ENCODE measurements at places on chromosomes 2 and 18.

DNA sequence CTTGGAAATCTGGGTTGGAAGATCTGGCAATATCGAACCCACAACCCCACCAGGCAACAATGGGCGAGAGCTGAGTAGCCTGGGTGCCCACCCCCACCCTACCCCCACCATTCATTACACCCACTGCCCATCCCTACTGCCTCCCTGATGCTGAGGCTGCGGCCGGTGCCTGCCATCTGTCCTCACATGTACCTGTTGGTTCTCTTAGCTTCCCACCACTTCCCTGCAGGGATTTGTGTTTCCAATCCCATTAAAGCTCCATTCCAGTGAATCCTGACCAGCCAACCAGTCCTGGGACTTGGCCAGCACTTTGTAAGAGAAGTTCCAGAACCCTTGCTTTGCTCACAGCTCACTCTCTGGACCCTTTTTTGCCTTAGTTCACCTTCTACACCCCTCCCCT is 163.0 kb upstream of the SH3BP4 start:
- DNase-seq = no peak

GRCh38 chr2:9473985-9474360 is 378 bp upstream of the IAH1 start:
- DNase-seq = peak; percentile 47

- DNase-seq = no peak
These were observed 157.1 kb upstream of the SCN7A start for GRCh38 chr2:166651080-166651675.

GRCh38 chr2:164420787-164421186 is 200.5 kb downstream of the GRB14 start:
- no peak for DNase-seq

DNA sequence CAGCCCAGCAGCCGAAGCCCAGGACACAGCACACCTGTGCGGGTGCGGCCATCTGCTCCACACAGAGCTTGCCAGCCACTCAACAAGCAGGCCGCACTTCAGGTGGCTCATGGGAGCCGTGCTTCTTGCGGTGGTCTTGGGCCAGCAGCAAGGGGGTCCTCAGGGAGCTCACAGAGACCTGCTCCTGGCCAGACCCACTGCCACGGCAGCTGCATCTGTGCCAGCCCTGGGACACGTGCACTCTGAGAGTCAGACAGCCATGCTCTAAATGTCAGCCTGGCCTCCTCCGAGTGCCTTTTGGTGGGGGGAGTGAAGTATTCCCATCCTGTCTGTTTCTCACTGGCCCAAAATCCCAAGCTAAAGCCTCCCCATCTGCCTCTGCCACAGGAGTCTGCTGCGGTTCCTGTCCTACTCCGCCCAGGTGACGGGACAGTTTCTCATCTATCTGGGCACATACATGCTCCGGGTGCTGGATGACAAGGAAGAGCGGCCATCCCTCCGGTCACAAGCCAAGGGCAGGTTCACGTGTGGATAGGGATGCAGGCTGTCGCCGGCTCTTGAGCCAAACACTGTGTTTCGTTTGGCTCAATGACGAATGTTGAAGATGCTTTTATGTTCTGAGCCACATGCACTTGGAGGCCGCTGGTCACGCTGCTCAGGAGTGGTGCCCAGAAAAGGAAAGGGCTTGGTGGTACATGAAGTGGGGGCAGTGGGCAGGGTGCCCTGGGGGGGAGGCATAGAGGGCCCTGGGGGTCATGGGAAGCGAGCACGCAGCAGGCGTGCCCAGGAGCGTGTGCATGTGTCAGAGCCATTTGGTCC is 22.8 kb downstream of the CIDEA start:
- no peak for DNase-seq

- DNase-seq = no peak
These were observed 250.3 kb downstream of the CDH20 start for GRCh38 chr18:61583548-61583947.

- DNase-seq = peak; percentile 74
These were observed 50.0 kb downstream of the TMEM163 start for GRCh38 chr2:134668821-134669220.

DNA sequence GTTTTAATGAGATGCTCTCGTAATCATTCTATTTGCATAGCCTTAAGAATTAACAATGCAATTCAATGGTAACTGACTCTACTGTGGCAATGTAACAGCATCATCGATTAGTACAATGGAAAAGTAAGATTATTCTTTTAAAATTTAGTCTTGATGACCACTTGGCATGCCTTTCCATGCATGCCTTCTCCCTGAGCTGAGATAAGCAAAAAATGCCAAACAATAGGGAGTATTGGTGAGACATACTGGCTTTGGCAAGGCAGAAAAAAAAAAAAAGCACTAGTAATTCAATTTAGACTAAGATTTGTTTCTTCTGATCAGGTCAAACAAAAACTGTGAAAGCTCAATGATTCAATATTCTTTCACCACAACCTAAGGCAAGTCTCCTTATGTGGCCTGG is 110.8 kb upstream of the TRIB2 start:
- no peak for DNase-seq

GRCh38 chr2:8662239-8662879 is 19.5 kb upstream of the ID2 start:
- no peak for DNase-seq

DNA sequence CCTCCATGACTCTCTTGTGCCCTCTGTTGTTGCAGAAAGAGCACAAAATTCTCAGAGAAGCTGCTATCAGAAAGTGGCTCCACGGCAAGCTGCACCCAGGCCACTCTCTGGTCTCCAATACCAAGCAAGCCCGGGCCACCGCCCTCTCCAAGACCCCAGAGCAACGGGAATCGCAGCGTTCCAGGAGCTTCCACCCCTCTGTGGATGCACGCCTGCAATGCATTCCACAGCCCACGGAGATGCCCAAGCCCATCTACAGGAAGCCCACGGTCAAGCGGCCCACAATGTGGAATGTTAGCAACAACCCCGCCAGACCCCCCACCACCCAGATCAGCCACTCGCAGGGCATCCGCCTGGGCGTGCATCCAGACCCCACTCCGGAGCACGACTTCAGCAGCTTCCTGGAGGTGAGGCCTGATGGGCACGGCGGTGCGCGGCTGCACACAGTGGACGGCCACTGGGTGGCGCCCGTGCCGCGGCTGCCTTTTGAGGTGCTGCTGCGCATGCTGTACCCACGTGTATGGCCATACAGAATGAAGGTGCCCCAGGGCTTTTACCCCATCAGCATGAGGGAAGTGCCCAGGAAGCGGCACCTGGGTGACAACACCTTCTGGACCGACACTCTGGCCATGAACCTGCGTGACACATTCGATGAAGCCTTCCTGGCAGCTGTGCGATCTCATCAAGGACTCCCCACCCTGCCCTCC is 6.3 kb downstream of the ANKRD53 start:
- peak; percentile 73 for DNase-seq

- no peak for DNase-seq
These were observed 71.7 kb downstream of the SMAD7 start for GRCh38 chr18:48879008-48879431.

DNA sequence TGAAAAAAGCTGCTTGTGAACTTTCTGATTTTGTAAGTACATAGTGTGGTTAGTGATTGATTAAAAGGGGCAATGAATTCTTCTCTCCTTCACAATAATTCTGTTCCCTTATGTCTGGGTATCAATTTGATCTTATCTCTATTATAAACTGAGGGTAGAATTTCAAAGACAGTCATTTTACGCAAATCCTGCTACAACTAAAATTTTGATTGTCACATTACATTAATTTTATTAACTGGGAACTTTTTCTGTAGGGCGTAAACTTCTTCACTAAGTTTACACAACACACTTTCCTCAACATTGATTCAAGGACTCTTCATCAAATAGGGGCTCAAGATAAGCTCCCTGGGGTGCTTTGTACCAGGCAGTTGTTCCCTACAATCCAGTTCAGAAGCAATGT is 5.0 kb upstream of the SLC8A1 start:
- DNase-seq = no peak

GRCh38 chr2:29923110-29923721 is 1.8 kb upstream of the ALK start:
- peak; percentile 15 for DNase-seq

DNA sequence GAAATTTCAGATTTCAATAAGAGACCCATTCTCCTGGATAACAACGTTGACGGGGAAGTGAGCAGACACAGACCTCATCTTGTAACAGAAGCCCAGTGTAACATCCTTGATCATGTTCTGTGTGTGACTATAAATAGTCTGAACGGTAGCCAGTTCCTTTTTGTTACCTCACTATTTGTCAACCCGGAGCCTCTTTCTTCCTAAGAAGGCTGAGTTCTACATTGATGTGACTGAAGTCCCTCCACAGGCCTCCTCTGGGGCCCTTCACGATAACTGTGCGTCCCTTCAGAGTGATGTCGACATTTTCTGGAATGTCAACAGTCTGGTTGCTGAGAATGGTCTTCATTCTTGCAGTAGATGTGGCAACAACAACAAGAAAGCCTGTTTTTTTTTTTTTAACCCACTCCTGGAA is 6.3 kb upstream of the PLEKHM3 start:
- no peak for DNase-seq

- no peak for DNase-seq
These were observed 47.7 kb upstream of the PLB1 start for GRCh38 chr2:28447943-28448792.

GRCh38 chr2:212536817-212537725 is 1.5 kb downstream of the ERBB4 start:
- no peak for DNase-seq

- no peak for DNase-seq
These were observed 218.0 kb upstream of the COPS8 start for GRCh38 chr2:236867441-236868260.

GRCh38 chr2:217735899-217736298 is 266.9 kb downstream of the TNS1 start:
- no peak for DNase-seq

DNA sequence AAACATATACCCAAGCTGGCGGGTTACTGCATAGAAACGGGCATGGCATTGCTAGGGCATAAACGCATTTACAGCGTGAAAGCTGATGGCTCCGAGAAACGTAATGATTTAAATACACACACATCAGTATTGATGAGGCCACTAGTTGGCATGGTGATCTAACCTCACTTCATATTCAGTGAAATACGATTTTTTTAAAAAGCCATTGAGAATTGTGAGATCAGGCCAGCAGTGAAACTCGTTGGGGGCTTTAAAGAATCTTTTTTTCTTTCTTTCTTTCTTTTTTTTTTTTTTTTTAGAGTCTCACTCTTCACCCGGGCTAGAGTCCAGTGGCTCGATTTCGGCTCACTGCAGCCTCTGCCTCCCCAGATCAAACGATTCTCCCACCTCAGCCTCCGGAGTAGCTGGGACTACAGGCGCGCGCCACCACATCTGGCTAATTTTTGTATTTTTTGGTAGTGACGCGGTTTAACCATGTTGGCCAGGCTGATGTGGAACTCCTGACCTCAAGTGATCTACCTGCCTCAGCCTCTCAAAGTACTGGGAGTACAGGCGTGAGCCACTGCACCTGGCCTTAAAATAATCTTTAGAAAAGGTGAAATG is 2.4 kb upstream of the SMAD7 start:
- no peak for DNase-seq

DNA sequence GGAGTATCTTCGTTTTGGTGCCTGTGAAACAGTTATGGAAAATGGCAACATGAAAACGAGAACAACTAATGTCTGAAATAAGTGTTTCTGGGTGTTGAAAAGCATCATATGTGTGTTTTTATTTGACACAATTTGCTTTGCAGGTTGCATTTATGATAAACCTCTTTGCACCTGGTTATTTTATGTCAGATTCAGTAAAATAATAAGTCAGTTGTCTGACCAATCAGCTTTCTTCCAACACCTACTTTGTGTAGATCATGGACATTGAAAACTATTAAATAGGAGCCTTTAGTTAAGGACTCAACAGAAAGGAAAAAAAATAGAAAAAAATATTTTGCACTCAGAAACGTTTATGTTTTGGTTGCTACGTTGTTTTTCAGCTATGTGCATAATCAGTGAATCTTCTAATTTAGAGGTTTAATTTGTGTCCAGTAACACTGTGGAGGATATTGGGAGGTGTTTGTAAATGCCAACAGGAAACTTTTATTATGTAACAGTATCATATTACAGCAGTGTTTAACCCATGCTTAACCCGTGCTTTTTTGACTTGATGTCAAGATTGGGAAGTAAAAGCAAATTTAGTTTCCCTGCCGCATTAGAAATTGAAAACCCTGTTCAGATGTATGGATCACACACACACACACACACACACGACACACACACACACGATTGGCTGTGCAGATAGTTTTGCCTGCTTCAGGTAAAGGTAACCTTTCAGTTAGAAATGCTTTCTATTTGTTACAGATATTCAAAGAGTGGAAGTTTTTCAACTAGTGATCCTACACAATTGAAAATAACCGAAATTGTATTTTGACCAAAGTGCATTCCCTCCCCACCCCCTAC is 2.6 kb downstream of the PKP4 start:
- no peak for DNase-seq

DNA sequence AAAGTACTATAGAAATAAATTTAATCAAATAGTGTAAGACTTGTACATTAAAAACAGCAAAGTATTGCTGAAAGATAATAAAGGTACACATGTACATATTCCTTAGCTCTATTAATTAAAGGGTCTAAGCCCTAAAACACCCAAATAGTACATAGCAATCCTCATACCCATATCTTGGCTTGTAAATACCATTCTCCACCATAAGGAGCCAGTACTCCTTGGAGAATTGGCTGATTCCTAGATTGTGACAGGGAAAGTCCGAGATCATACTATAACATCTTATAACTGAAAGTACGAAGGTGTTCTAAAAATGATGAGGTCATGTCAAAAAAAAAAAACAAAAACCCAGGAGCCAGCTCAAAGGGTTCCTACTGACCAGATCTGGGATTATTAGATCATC is 614.6 kb downstream of the SUCLG1 start:
- DNase-seq = no peak

- no peak for DNase-seq
These were observed 155.4 kb downstream of the MAP2 start for GRCh38 chr2:209579230-209579749.

DNA sequence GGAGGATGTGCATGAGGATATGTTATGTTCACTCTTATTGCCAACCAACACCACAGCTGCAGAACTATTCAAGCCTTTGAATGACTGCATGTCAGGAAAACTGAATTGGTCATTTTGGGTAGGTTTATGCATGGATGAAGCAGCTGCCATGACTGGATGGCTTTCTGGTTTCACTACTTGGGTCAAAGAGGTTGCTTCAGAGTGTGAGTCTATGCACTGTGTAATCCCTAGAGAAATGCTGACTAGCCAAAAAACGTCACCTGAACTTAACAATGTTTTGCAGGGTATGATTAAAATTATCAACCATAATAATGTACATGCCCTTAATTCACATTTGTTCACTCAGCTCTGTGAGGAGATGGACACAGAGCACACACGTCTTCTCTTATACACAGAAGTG is 206.7 kb upstream of the RBBP8 start:
- DNase-seq = no peak

GRCh38 chr2:113070606-113070975 is 2.8 kb downstream of the IL1F10 start:
- DNase-seq = no peak

- DNase-seq = no peak
These were observed 18.7 kb downstream of the CLK1 start for GRCh38 chr2:200845669-200846325.

- DNase-seq = no peak
These were observed 46.3 kb downstream of the AQP12A start for GRCh38 chr2:240737958-240738357.

- DNase-seq = no peak
These were observed 2.3 kb upstream of the NBAS start for GRCh38 chr2:15563227-15564100.

GRCh38 chr2:9594366-9595054 is 36.3 kb downstream of the YWHAQ start:
- DNase-seq = no peak

- no peak for DNase-seq
These were observed 733 bp upstream of the CXCR2 start for GRCh38 chr2:218125095-218125494.

- no peak for DNase-seq
These were observed 1662.1 kb upstream of the NXPH2 start for GRCh38 chr2:140442319-140442718.
